ENCODE measurements at places on chromosomes 7 and 10. TPM values are rescaled to one million over a fixed set of nuclear protein-coding genes. Genes with fewer than 3 reads are reported as not detected.

Gene COL17A1
- 1.8 TPM for total RNA-seq

Gene FRMD4A
- total RNA-seq: 4.9 TPM

Gene SFRP5
- 2.4 TPM for total RNA-seq

Gene GPER1
- 0.79 TPM for total RNA-seq

Gene ACBD5
- total RNA-seq: 32.0 TPM
